ENCODE measurements at places on chromosomes 1 and 21.

- no peak for DNase-seq
Observed at GRCh38 chr1:168893359-168893801, 164.4 kb upstream of the DPT start.

GRCh38 chr1:9062021-9062471 is 7.4 kb downstream of the SLC2A5 start:
- DNase-seq, result no peak

- DNase-seq, result no peak
Observed at GRCh38 chr1:197285526-197286205, 17.6 kb downstream of the CRB1 start.

DNA sequence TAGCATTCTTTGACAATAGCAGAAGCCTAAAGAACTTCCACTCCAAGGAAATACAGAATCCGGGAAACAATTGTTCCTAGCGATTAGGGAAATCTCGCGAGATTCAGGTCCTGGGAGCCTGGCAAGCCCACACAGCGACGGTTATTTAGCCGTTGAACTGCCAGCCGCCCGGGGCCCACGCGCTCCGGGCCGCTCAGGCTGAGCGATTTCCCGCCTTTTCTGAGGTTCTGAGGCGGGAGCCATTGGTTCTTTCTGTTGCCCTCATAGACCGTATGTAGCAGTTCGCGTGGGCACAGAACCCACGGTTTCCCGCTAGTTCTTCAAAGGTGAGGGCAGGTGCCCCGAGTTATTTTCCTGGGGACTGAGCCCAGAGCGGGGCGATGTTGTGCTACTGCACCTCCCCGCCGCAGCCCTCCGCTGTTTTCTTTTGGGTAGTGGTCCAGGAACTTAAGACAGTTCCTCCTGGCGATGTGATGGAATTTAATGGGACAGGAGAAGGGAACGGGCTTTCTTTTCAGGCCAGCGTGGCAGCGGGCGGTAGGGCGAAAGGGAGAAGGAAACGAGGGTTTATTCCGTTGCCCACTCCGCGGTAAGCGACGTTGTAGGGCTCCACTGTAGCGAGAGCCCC is at the start of gene SYCP1:
Gene SYCP1 (plus strand): TSS at position 171 of the 628 bp plus-strand sequence. CDS start 602 bp downstream, outside the sequence.
- DNase-seq, result no peak

- no peak for DNase-seq
Observed at GRCh38 chr21:31543191-31543590, 116.3 kb upstream of the SOD1 start.

DNA sequence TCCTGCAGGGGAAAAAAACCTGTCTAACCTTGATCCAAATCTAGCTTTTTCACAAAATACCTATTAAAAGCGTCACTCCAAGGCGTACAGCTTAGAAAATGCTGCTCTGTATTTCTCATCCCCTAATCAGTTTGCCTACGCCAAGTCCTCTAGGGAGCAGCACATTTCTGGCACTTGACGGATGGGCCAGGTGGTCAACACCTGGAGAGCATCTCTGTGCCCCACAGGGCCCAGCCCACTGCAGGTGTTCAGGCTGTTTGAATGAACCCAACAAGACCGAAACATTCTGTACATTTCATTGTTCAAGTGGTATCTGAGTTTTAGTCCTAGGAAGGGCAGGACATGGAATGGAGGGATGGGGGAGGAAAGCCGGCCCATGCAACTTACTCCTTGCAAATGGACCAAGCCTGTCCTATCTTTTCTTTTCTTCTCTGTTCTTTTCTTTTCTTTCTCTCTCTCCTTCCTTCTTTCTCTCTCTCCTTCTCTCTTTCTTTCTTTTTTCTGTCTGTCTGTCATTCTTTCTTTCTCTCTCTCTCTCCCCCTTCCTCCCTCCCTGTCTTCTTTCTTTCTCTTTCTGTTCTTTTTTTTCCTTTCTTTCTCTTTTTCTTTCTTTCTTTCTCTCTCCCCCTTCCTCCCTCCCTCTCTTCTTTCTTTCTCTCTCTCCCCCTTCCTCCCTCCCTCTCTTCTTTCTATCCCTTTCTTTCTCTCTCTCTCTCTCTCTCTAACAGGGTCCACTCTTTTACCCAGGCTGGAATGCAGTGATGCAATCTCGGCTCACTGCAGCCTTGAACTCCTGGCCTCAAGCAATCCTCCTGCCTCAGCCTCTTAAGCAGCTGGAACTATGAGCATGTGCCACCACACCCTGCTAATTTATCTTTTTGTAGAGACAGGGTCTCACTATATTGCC is 29.1 kb downstream of the IGFN1 start:
- DNase-seq, result no peak

Data from activated CD4-positive, alpha-beta T cell treated with anti-CD3 and anti-CD28 coated beads for 4 hours (primary cell).